ENCODE measurements at places on chromosomes 1 and 21.

- no peaks in the 10 kb centered on the region for H3K36me3 ChIP-seq
- DNase-seq = no peak
- H3K27me3 ChIP-seq = no peaks in the 10 kb centered on the region
- peak overlapping the region; percentile 70 for H3K27ac ChIP-seq
- H3K4me1 ChIP-seq = peaks cover 24% of the 10 kb centered on the region
Observed at GRCh38 chr1:182301026-182301436, 90.6 kb downstream of the GLUL start.

DNA sequence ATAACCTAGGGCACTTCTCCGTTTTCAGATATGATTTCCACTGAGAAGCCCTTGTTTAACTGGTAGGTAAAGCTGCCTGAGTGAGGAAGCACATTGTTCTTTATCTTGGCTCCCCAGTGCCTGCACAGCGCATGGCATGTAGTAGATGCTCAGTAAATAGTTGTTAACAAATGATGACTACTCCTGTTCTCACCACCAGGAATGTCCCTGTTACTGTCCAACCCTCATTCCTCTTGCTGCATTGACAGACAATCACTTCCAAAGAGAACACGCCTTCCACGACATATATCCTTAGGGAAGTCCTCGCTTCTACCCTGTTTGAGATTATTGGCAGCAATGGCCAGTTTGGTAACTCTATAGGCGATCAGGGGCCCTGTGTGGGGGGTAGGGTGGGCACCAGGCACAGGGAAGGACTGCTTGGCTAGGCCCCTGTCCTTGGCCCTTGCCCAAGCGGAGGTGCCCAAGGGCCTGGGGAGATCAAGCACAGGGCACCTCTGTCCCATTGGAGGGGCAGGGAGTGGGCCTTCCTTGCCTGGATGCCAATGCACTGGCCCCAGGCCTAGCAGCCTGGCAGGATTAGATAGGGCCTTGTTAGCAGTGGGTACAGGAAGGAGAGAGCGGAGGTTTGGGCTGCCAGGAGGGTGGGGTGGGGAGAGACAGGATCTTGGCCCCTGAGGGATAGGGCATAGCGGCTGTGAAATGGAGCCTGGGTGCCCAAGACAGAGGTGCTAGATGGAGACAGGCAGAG, 10.2 kb downstream of the NES start:
- no peaks in the 10 kb centered on the region for H3K36me3 ChIP-seq
- no peak overlapping the region for H3K27ac ChIP-seq
- DNase-seq = no peak
- H3K4me3 ChIP-seq = no peak overlapping the region

- H3K27ac ChIP-seq = peak overlapping the region; percentile 83
- no peak overlapping the region for H3K4me3 ChIP-seq
- peaks cover 12% of the 10 kb centered on the region for H3K36me3 ChIP-seq
- peaks cover 23% of the 10 kb centered on the region for H3K4me1 ChIP-seq
Observed at GRCh38 chr21:35476621-35477395, 427.7 kb upstream of the RUNX1 start.

DNA sequence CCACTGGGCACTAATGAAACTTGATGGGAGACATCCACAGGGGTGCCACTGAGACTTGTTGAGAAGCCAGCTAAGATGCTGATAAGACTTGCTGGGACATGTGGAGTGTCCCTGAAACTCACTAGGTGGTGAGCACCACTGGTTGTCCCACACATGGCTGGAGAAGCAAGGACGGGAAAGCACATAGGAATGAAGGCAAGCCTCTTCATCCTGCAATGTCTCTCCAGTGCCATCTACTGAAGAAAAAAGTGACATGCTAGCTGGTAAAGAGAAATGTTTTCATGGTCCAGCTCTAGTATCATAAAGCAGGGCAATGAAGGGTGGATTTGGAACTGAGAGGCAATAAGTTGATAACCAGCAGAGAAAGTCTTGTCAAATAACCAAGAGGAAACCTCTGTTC, 283.0 kb downstream of the PAPPA2 start:
- H3K27me3 ChIP-seq = no peaks in the 10 kb centered on the region
- no peaks in the 10 kb centered on the region for H3K4me1 ChIP-seq
- no peak for DNase-seq
- H3K4me3 ChIP-seq = no peak overlapping the region
- H3K36me3 ChIP-seq = no peaks in the 10 kb centered on the region
- H3K27ac ChIP-seq = no peak overlapping the region

- H3K27ac ChIP-seq = no peak overlapping the region
- H3K4me3 ChIP-seq = no peak overlapping the region
- H3K4me1 ChIP-seq = no peaks in the 10 kb centered on the region
- H3K36me3 ChIP-seq = peaks cover 3% of the 10 kb centered on the region
- no peak for DNase-seq
Observed at GRCh38 chr1:63448731-63449246, 74.2 kb downstream of the ITGB3BP start.

DNA sequence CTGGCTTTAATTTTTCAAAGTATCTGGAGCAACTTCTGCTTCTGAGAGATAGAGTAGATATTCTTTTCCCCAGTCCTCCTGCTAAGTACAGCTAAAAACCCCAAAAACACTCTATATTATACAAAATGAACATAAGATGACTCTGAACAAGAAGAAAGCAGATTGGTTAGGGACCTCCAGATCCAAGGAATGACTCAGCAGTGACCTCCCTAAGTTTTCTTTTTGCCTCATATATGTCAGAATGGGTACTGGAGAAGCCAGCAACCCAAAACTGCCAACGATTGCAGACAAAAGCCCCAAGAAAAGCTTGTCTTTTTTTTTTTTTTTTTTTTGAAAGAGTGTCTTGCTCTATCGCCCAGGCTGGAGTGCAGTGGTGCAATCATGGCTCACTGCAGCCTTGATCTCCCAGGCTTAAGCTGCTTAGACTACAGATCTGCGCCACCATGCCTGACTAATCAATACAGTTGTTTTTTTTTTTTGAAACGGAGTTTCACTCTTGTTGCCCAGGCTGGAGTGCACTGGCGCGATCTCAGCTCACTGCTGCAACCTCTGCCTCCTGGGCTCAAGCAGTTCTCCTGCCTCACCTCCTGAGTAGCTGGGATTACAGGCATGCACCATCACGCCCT, 22.7 kb downstream of the NDUFS5 start:
- no peaks in the 10 kb centered on the region for H3K36me3 ChIP-seq
- DNase-seq = no peak
- peaks cover 4% of the 10 kb centered on the region for H3K4me1 ChIP-seq
- no peak overlapping the region for H3K27ac ChIP-seq
- H3K4me3 ChIP-seq = no peak overlapping the region
